ENCODE measurements at places on chromosomes 11 and 22.
A peak's percentile ranks its signal among the peaks of the same experiment; 100 is the strongest.

GRCh38 chr11:82989628-82990404 lies 81.9 kb downstream of the RAB30 start:
- no peak for DNase-seq

DNA sequence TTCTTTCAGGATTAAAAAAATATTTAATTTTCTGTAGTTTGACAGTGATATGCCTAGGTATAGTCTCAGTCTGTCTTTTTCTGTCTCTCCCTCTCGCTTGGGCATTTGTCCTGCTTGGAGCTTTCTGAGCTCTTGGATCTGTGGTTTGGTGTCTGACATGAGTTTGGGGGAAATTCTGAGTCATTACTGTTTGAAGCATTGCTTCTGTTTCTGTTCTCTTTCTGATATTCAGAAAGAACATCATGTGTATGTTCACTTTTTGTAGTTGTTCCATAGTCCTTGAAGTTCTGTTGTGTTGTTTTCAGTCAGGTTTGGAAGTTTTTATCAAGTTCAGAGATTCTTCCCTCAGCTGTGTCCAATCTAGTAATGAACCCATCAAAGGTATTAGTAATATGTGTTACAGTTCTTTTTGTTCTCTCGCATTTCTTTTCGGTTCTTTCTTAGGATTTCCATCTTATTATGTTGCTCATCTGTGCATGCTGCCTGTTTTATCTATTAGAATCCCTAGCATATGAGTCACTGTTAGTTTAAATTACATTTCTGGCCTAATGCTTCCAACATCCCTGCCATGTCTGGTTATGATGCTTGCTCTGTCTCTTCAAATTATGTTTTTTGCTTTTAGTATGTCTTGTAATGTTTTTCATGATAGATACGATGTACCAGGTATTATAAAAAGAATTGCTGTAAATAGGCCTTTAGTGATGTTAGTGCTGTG lies 48.4 kb downstream of the DDX10 start:
- DNase-seq = no peak

- no peak for DNase-seq
These were observed 147.5 kb downstream of the LDLRAD3 start for GRCh38 chr11:36091256-36091811.

DNA sequence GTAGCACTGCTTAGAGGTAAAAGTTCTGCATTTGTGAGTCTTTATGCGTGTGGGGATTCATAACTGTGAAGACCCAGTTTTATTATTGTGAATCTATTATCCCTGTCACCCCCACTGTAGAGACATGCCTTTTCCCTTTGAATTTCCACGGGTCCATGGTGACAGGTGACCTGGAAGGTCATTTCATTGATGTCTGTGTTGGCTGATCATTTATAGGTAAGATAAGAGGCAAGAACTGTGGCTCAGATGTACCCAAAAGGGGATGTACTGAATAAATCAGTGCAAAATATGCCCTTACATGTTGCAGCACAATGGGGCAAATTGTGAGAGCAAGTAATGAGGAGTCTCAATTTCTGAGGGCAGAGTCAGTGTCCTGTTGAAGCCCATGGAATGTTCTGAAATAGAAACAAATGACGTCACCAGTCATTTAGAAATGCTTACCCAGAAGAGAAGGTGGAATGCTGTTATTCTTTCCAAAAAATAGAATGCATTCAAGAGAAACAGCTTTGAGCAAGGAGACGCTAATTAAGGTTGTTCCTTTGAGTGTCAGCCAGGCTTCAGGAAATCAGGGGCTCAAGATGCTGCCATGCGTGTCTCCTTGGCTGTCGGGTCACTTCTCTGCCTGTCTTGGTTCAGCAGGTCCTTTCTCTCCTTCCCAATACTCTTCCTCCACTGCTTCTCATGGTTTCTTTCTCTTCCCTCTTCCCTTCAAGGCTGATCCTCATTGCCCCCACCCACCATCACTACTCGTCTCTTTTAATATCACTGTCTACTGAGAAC lies 118.7 kb upstream of the E2F8 start:
- no peak for DNase-seq

DNA sequence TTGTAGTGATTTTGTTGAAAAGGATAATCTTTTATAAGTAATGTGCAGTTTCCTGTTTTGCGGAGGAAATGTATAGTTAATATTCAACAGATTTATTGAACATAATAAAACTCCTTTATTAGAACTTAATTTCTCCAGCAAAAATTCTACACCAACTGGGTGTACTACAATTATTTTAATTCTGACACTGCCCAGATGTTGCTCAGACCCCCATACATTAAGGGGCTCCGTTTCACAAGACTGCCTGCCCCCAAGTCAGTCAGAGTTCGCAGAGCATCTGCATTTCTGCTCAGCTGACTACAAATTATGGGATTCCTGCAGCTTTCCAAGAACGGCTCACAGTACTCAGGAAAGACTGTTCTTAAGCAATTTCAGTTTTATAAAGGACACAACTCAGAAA lies 6.2 kb downstream of the CEP57 start:
- DNase-seq = no peak

DNA sequence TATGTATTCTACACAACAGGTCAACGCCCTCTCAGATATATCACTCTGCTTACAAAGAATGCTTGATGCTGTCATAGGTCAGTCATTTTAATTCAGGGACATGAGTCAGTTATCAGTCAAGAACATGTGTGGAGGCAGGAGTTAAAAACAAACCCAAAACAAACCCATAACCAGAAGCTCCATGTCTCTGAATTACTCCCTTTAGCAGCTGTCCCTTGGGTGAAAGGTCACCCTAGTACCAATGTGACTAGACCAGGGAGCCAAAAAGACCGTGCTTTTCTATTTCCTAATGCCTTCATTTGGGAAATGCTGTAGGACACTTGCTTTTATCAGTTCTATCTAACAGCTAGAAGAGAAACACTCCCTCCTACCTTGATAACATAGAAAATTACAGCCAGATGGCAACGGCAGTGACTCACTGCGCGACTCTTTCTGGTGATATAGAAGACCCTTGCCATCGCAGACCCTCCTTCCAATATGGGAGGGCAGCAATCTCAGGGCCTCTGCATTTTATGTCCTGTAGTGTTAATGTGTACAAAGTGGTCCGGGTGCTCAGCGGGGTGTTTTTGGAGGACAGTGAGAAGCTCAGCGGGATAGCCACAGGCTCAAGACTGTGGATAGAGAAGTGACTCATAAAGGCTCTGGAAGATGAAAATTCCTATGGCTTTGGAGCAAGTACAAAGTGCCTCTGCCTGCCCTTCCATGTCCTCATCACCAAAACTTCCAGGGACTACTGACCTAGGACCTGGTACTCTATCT lies 24.8 kb downstream of the APOL5 start:
- DNase-seq = no peak

GRCh38 chr11:830295-831117 lies 2.2 kb upstream of the CD151 start:
- DNase-seq = no peak

DNA sequence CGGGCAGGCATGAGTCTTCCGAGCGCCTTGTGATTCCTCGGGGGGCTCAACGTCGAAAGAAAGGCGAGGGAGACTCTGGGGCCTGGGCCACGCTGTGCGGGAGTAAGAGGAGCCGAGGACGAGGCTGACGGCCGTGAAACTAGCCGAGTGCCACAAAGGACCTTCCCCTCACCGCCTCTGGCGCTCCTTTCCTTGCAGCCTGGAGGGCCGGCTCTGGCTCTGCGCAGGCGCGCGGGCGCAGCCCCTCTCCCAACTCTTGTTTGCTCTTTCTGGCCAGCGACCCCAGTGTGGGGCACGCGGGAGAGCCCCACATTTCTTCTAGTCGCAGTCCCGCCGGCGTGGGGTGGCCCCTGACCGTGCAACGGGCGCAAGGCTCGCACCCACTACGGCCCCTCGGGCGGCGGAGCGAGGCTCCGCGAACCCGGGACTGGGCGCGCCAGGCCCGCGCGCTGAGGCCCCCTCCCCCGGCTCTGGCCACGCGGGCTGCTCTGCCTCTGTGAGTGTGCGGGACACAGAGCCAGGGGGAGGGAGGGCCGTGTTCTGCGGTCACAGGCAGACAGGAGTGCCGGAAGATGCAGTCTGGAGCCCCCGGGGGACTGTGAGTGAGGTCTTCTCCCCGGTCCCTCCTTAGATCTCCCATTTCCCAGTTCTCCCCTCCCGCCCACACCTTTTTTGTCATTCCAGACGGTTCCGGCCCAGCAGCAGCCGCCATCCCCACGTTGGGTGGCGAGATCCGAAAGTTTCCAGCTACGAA lies 1.0 kb upstream of the TOB2 start:
- no peak for DNase-seq

DNA sequence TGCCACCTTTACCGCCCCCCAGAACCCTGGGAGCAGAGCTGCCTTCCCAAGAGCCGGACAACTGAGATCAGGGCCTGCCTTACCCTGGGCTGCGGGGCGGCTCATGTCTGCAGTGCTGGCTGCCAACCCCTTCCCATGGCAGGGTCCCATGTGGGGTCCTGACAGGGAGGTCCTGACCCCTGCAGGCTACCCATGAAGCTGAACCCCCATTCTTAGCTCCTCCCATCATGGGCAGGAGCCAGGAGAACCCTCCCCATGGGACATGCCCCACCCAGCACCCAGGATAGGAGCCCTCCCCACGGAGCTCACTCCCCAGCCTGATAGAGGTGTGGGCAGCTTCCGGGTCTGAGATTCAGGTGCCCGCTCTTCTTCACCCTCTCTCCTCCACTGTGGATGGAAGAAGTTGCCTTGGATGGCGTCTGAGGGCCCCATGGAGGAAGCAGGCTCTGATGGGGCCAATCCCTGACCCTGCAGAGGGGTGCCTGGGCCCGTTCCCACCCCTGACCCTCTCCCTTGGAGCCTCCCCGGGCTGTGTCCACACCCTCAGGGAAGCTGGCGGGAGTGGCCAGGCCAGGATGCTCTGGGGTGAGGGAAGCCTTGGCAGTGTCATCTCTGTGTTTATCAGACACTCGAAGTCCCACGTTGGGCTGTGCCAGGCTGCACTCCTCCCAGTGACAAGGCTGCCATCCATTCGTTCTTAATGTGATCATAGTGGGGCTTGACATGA lies 1508.2 kb downstream of the BRD1 start:
- DNase-seq = no peak

DNA sequence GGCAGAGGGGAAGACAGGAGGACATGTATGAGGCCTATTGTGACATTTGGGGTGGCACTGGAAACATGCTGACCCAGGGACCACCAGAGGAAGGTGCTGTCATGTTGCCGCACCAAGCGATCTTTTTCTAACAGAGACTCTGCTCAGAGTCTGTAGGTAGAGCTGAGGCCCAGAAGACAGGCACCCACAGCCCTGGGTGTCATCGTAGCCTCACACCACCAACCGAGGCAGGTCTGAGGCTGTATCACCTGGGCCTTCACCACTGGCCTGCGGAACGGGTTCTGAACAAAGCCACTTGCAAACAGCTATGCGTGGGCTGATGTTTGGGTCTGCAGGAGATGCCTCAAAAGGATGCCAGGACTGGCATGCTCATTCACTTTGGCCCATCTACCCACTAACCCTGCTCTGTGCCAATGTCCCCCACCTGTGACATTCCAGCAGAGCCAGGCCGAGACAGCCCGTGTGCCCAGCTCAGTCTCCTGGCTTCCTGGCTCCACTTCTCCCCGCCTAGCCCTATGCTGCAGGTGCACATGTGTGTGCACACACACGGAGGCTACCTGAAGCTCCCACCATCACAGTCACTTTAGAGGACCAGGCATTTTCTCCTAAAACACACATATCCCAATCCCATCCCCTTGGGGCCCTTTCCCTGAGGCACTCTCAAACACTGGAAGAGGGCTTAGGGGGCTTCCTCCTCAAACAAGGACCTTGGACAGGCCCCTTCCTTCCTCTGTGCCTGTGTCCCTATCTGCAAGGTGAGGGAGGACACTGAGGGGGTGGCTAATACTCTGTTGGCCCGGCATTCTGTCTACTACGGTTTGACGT lies 3.6 kb downstream of the TRIM29 start:
- DNase-seq = no peak

DNA sequence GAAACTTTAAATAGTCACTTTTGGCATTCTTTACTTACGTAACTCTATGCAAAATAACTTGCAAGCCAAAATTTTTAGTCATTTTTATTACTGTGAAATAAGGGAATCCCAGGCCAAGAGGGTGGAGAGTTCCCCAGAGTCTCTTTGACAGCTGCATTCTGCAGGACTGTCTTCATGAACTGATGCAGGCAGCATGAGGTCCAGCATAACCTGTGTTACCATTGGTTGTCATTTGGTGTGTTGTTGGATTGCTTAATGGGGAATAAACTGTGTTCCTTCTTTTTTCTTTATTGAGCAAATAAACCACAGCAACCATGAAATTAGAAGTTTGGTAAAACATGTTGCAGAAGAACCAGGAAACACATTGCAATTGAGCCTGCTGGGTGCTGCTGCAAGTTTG lies 24.6 kb downstream of the MMP27 start:
- DNase-seq = no peak

DNA sequence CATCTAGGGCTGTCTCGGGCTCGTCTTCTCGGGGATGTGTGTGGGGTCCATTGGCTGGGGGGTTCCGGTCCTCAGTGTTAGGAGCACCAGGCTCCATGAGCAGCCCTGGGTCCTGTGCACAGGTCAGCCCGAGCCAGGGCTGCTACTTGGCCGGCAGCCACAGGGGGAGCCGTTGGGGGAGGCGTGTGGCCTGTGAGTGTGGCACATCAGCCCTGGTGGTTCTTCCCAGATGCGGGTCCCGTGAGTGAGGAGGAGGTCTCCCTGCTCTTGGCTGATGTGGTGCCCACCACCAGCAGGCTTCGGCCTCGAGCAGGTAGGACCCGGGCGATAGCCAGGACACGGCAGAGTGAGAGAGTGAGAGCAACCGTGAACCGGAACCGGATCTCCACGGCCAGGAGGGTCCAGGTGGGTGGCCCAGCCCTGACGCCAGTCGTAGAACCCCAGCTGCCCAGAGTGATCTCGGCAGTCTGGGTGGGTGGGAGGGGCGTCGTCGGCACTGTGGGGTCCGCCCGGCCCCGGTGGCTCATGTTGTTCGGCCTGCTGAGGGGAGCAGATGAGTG lies 18.5 kb downstream of the IRF7 start:
- DNase-seq = no peak

- no peak for DNase-seq
These were observed 19.7 kb downstream of the ZNRF3 start for GRCh38 chr22:28903080-28903479.

GRCh38 chr22:28920757-28921584 lies 37.6 kb downstream of the ZNRF3 start:
- DNase-seq = no peak

- peak; percentile 64 for DNase-seq
These were observed 32.6 kb downstream of the SHANK3 start for GRCh38 chr22:50705219-50705691.

- DNase-seq = no peak
These were observed 21.8 kb downstream of the NUCB2 start for GRCh38 chr11:17298302-17298701.

GRCh38 chr11:119483881-119484371 lies 61.0 kb upstream of the THY1 start:
- no peak for DNase-seq

- no peak for DNase-seq
These were observed 98.8 kb downstream of the CRYBB2 start for GRCh38 chr22:25318081-25318823.

- DNase-seq = no peak
These were observed 44.0 kb downstream of the MRTFA start for GRCh38 chr22:40592352-40593113.

GRCh38 chr22:48984639-48985038 lies 843.0 kb downstream of the BRD1 start:
- DNase-seq = no peak

- DNase-seq = no peak
These were observed 8.0 kb downstream of the USP35 start for GRCh38 chr11:78196661-78197091.

GRCh38 chr22:41998361-41999261 lies at the start of gene WBP2NL:
Gene WBP2NL (plus strand): TSS chr22:41998788. CDS start chr22:41998819, 31 bp downstream.
- no peak for DNase-seq

Measured in iPS DF 19.7 (cell line).